ENCODE measurements at places on chromosomes 7 and 10. TPM values are rescaled to one million over a fixed set of nuclear protein-coding genes. Genes with fewer than 3 reads are reported as not detected.

The PAPOLB gene
- total RNA-seq: not detected

The CNNM2 gene
- total RNA-seq: 2.8 TPM

The ANLN gene
- 43.2 TPM for total RNA-seq

The DGKB gene
- total RNA-seq: 0.29 TPM

The BCCIP gene
- 27.8 TPM for total RNA-seq

The CLCN1 gene
- total RNA-seq: not detected

The ZNF467 gene
- 6.8 TPM for total RNA-seq

The CHRM2 gene
- 1.4 TPM for total RNA-seq

The CPN1 gene
- not detected for total RNA-seq

The CLDN4 gene
- 0.93 TPM for total RNA-seq

The NXPH1 gene
- total RNA-seq: not detected

All from glomerular endothelial cell (primary cell).